ENCODE measurements at places on chromosomes 3 and 15.

DNA sequence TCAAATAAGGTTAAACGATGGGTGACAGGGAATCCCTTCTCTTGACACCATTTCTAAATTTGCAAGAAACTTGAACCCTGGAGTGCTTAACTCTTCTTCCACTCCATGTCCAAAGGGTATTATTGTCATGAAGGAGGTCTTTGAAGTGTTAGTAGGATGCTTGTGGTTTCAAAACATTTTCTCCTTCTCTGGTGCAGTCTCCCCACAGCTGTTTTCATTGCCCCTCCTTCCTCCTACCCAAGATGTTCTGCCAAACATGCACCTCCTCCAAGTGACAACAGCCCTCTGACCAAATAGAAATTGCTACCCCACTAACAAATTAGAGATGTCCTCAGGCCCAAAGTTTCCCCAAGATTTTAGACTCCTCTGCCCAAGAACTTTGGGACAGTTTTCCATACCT, 151.4 kb downstream of the POLR2M start:
- no peak for DNase-seq

DNA sequence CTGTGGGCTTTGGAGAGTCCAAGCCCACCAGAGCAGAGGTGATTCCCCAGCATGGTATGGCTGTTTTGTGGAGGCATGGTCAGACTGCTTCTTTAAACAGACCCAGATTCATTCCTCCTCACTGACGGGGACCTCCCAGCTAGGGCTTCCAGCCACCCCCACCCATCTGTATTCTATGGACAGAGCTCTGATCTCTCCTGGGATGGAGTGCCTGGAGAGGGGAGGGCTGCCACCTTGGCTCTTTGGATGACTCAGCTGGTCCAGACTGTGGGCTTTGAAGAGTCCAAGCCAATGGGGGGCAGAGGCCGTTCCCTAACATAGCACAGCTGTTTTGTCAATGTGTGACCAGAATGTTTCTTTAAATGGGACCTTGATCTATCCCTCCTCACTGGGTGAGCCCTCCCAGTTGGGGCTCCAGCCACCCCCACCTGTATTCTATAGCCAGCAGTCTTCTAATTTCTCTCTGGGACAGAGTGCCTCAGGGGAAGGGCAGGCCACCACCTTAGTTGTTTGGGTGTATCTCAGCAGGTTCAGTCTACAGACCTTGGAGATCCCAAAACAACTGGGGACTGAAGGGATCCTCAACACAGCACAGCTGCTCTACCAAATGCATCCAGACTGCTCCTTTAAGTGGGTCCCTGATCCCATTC, 122.0 kb upstream of the OSTN start:
- DNase-seq, result no peak

DNA sequence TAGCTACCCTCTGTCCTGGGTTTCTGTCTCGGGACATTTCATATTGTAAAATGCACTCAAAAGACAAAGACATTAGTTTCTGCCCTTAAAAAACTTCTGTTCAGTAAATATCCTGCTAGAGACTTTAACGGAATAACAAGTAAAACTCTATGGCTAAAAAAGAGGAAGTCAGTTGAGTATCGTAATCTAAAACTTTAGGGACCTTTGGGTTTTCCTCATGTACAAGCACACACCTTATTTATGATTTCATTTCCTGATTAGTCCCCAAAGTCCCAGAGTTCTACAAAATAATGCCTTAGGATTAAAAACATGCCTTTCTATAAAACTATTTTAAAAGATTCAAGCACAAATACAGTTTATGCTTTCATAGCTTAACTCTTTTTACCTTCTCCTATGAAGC, 585.9 kb downstream of the UNC13C start:
- DNase-seq, result no peak

DNA sequence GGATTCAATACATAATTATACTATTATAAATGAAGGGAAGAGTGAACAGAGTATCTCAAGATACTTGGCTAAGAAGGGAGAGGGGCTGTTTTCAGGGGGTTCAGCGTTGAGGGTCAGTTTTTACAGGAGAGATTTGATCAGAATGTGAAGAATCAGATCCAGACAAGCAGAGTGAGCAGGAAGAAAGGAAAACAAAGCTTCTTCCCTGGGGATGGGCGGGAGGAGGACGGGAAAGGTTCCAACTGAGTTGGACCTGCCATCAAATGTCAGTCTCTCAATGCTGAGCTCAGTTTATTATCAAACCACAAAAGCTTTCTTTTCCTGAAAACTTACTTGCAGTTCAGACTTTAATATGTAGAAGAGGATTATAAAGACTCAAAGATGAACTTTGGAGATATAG, 6.0 kb upstream of the MELTF start:
- no peak for DNase-seq

- DNase-seq, result no peak
Measured at GRCh38 chr3:97059168-97059567, 244.8 kb downstream of the EPHA6 start.

- no peak for DNase-seq
Measured at GRCh38 chr3:3560591-3561311, 238.5 kb upstream of the LRRN1 start.

DNA sequence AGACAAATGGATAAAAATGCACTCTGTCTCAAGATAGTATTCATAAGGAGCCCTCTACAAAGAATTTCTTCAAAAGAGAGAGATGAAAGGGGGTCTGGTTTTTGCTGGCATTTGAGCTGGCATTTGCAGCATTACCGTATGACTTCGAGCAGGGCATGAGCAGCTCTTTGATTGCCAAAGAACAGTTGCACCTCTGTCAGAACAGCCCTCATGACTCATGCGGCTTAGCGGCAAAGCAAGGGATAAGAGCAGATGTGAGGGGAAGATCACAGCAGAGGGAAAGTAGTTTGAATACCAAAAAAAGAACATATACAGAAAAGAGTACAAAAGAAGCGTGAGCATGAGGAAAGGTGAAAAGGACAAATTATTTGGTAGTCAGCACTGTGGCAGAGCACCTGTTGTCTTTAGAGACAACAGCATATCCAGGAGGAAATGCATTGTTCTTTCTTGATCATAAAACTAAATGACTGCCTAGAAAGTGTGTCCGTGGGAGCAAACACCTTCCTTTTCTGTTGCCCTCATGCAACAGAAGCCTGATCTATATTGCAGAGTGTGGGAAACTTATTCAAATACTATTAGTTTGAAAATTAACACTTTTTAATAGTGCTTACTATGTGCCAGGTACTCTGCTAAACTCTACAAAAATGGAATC, 80.5 kb upstream of the SLC24A5 start:
- DNase-seq, result peak; percentile 2

Measured in midbrain (tissue), 1 donor.